ENCODE measurements at places on chromosomes 12 and 14.

- no peak for DNase-seq
Measured at GRCh38 chr14:96514694-96515093, 12.5 kb downstream of the PAPOLA start.

DNA sequence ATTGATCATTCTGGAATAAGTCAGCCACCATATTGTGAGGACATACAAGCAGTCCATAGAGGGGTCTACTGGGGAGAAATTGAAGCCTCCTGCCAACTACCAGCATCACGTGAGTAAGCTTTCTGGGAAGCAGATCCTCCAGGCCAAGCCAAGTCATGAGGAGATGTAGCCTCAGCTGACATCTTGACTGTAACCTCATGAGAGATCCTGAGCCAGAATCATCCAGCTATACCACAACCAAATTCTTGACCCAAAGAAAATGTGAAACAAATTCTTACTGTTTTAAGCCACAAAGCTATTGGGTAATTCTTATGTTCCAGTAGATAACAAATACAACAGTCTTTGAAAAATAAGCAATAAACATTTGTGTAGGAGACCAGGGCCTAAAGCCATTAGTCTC, 479.4 kb upstream of the DCN start:
- no peak for DNase-seq

DNA sequence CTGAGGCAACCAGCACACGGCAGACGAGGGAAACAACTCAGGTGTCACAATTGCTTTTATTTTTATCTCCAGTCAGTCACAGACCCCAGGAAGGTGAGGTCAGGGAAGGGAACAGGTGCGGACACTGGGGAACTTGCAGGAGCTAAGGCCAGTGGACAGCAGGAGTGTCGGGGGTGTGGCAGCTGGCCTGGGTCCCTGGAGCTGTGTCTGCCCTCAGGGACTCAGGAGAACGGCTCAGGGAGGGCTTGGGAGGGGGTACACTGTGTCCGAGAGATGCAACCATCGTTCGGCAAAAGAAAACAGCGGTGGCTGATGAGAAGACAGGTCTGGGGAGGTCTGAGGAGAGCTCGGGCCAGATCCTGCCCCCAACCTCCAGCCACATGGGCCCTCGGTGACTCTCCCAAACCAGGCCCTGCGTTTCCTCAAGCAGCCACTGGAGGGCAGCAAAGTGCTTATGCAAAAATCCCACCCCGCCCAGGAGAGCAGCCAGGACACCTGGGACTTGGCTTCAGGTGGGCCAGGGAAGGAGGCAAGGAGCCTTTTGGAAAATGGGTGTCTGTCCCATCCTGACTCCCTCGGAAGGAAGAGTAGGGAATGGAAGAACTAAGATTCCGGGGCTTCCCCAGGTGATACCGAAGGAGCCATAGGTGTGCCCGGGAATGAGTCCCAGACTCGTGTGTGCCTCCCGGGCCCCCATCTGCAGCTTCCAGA, 24.1 kb upstream of the BCDIN3D start:
- peak; percentile 47 for DNase-seq

DNA sequence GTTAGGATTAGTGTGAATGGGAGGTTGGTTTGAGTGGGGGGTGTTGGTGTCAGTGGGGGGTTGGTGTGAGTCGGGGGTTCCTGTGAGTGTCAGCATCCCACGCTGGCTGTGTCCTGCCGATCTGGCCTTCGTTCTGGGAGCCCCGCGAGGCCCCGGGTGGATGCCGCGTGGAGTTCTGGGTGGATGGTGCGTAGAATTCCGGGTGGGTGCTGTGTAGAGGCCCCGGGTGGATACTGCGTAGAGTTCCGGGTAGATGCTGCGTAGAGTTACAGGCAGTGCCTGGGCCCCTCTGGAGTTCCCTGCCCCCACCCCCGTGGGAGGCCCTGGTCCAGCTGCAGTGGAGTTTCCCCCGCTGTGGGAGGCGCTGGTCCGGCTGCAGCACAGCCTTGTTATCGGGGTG, 8.7 kb downstream of the NOC4L start:
- DNase-seq: no peak

GRCh38 chr12:121712190-121712460, 427 bp upstream of the TMEM120B start:
- DNase-seq: no peak

- DNase-seq: no peak
Measured at GRCh38 chr14:73717711-73718417, 3.7 kb upstream of the PNMA1 start.

DNA sequence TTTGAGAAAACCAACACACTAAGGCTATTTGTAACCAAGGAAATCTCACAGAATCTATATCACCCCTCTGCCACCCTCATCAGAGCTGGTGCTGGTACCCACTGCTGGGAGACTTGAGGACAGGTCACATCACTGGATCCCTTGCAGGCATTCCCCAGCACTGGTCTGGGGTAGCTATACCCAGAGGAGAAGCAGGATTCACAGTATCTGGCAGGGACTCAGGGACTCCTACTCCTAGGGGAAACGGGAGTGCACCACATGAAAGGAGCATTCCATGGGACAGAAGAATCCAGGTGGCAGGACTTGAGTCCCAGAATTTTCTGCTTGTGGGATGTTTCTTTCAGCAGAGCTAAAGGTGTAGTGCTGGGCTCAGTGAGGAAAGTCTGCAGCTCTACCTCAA, 223.2 kb downstream of the ADGRD1 start:
- no peak for DNase-seq

DNA sequence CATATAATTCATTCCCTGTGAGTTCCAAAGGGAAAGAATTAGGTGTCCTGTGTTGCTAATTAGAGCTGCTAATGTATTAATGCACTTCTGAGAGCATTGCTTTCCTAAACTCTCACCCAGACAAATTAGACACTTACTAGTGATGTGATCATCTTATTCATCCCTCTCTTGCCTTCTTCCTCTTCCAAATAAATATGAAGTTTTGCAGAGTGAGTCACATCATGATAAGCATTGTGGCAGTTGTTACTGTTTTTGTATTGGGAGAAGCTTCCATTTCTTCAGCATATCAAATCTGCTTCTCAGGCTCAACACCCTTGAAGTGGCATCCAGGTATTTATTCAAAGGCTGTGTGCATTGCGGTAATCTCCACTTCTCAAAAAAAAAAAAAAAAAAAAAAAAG, 37.3 kb upstream of the E2F7 start:
- no peak for DNase-seq

GRCh38 chr14:65002586-65003210, 16.0 kb downstream of the FNTB start:
- DNase-seq: no peak

GRCh38 chr12:116687888-116688287, 50.0 kb downstream of the SPRING1 start:
- no peak for DNase-seq

DNA sequence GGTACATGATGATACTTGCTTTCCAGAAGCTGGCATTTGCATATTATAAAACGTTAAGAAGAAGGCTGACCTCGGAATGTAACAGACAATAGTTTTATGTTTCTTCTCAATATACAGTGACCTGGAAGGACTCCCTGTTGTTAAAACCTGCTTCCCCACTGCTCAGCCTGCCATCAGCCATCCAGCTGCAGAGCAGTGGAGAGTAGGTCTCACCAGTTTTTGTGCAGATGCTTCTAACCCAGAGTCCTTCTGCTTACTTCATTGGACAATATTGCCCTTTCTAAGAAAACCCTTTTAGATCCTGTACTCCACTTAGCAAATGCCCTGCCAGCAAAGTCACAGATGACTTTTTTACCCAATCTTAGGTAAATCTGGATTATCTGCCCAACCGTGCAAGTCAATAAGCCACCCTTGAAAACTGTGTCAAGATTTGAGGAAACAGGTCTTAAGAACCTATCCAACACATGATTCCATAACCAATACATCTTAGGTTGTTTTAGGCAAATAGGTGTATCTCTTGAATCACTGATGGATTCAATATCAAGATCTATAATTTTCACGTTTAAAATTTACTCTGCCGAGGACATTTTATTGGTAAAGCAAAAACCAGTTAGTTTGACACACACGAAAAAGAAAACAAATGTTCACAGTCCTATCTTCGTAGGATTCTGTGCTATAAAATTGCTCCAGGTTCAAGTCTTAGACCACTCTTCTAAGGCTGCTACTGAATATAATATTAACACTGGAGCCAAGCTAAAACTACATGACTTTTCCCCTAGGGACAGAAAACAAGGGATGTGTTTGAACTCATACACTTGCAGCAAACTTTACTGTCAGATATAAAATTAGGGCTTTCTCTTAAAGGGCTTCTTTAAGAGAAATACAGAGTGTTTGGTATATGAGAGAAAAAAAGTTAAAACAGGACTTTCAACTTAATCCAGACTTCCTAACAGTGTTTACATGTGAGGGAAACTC, 5.7 kb downstream of the PHLDA1 start:
- no peak for DNase-seq

DNA sequence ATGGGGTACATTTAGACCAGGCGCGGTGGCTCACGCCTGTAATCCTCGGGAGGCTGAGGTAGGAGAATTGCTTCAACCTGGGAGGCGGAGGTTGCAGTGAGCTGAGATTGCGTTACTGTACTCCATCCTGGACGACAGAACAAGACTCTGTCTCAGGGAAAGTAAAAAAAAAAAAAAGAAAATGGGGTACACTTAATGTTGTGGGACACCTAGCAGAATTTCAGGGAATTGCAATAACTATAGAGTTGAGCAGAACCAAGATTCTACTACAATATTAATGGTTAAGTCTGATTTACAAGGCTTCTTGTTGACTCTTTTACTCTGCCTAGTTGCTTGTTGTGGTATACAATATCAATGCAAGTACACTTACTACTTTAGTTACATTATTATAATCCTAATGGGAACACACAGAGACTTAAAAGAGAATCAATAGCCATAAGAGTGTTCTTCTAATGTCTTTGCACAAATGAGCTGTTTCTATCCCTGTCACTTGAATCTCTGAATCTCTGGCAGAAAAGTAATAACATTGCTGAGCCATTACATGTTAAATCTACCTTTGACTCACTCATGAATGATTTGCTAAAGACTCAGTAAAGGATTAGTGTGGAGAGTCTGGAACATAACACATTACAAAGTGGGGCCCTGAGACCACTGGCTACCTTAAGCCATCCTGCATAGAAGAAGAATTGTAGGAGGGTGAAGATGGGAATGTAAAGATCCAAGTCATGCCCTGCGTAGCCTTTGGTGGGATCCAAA, 22.7 kb downstream of the BEST3 start:
- DNase-seq: no peak

DNA sequence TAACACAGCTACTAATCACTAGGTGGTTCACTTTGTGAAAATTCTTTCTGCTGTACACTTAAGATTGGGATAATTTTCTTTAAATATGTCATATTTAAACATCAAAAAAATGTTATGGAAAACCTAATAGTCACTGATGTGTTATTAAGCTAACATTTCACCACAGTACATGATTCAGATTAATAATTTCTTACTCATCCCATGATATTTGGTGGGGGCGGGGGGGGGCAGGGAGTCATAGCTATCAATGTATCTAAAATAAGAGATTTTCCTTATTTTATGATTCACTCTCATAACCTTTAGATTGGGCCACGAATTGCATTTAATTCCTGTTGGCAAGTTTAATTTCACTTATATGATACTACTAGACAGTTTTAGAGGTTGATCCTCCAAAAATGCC, 88.8 kb downstream of the KCNH5 start:
- no peak for DNase-seq

DNA sequence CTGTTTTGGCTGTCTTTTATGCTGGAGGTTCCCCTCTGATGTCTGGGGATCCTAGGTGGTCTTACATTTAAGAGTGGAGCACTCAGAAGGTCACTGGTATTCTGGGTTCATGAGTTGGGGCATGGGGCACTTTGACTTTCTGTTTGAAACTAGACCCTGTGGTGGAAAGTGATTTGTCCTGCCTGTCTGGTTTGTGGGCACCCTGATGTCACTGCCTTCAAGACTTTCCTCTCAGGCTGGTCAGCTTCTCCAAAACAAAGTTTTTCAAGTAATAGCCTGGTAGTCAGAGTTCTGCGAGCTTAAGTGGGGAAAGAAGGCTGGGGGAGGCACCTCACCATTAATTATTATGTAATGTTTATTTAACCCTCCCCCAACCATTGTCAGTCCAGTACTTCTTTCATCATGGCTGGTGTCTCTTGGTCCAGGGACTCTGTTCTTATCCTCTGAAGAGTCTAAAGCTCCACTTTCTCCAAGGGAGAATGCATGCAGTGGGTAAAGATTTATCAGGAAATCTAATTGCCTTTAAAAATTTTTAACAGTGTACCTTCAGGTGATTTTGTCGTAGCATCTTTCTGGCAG, 35.3 kb downstream of the ZC3H14 start:
- no peak for DNase-seq

DNA sequence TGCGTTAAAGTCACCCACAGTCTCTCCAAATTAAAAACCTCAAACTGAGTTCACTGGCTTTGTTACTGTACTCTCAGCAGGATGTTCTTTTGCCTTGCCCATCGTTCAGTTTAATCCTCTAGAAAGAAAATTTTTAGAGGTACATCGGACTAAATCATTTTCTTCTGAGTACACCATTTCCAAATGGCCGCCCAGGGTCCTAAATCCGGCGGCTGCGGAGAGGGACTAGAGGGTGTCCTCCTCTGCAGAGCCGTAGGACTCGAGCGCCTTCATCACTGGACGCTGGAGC, 1.4 kb downstream of the LIN7A start:
- no peak for DNase-seq

GRCh38 chr14:96705422-96706092, 91.6 kb upstream of the VRK1 start:
- no peak for DNase-seq

- DNase-seq: no peak
Measured at GRCh38 chr12:54425702-54426101, 6.6 kb upstream of the ITGA5 start.

DNA sequence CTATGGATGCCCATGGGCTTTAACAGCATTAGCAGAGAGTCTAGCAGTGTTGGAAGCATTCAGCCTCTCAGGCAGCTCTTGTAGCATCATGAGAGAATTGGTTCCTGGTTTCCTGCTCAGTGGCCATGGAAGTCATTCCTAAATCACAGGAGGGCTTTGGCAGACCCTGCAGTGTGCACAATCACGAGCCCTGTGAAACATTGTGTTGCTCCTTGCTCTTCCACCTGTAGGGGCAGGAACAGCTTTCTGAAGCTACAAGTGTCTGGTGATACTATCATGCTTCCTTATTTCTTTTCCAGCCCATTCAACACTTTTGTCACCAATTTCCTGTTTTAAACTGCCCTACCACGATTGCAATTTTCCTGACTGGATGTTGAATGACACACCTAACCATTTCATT, 402.2 kb upstream of the USP15 start:
- no peak for DNase-seq

- no peak for DNase-seq
Measured at GRCh38 chr12:85781766-85782165, 54.4 kb downstream of the RASSF9 start.

- no peak for DNase-seq
Measured at GRCh38 chr14:99179506-99179905, 92.5 kb downstream of the BCL11B start.

DNA sequence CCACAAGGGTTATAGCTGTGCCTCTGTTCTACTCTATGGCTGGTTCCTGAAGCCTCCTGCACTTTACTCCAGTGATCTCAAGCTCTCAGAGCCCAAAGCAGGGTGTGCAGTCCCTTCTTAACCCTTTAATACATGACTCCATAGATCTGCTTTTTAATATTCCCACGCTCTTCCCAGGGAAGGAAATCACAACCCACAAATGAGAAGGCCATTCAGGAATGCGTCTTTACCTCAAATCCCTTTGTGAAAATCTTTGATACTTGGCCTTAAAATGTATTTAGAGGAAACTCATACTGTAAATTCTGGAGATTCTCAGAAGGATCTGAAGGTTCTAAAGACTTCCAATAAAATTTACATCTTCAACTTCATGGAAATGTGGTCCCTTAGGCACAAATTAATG, 17.0 kb downstream of the NID2 start:
- DNase-seq: no peak
